ENCODE measurements at places on chromosomes 16 and 17. TPM values are rescaled to one million over a fixed set of nuclear protein-coding genes. Genes with fewer than 3 reads are reported as not detected.

DNA sequence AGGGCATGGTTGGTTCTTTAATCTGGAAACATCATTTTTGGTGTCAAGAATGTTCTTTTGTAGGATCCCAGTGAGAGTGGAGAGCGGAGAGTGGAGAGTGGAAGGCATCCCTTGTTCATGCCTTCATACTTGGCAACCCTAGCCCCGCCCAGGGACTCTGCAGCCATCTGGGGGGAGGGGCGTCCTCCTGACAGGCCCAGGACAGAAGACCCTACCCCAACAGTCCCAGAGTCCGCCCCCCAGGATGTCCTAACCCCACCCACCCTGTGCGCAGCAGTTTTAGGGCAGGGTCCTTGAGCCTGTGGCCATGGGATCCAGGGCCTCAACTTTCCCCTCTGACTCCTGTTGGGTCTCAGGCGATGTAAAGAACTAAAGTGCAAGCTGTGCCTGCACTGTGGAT, 4.5 kb downstream of the SLC26A11 start:
- DNase-seq: no peak

GRCh38 chr17:33725675-33726271, 432.7 kb upstream of the ASIC2 start:
- DNase-seq: peak; percentile 31

Gene HBZ
- total RNA-seq: not detected

Gene ARHGAP27
- total RNA-seq: 134 TPM

Gene SRCIN1
- total RNA-seq: 1.8 TPM

Gene NPIPA8
- not detected for total RNA-seq

Gene KRTAP9-7
- total RNA-seq: not detected

DNA sequence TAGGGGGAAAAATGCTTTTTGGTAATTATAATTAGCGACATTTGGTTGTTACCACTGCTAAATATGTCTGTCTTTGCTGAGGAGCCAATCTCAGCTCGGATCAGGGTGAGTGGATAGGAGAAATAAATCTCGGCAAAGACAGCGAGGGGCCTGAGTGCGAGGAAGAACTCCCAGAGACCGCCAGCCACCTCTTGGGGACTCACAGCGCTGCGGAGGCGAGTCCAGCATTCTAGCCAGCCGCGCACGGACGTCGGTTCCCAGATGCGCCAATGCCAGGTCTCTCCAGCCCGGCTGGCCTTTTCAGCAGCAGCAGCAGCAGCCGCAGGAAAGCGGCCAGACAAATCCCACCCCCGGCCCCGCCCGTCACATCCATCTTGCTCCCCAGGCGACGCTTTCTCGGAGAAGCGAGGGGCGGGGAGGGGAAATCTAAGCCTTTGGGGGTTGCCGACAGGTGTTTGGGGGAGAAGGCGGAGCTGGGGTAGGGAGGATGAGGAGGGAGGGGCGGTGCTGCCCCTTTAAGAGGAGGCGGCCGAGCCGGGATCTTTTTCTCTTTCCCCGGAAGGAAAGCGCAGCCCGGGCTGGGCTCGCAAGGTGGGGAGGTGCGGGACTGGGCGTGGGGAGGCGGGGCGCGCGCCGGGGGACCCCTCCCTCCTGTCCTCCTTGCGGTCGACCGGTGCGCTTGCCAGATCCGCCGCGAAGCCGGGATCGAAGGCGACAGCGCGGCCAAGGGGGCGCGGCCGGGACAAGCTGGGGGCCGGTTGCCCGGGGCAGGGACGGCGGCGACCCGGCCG, at the start of gene ITGA3:
TSS of gene ITGA3 (plus strand) at position 685 of the 791 bp plus-strand sequence. CDS start 330 bp downstream, outside the sequence.
- DNase-seq: peak; percentile 98

DNA sequence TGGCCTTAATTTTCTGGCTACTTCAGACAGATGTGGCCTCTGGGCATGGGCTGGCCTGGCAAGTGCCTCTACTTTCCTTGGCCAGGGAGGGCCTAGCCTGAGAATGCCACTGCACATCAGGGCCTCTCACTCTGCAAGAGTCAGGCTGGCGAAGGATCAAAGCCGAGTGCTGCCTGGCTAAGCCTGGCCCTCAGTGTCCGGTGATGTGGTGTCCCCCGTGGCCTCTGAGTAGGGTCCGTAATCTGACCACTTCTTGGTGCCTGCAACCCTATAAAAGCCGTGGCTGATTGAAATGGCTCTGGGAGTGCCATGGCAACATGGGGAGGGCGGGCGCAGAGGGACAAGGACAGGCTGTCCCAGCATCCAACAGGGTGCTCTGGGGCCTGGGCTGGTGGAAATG, 30.2 kb downstream of the TBX4 start:
- no peak for DNase-seq

DNA sequence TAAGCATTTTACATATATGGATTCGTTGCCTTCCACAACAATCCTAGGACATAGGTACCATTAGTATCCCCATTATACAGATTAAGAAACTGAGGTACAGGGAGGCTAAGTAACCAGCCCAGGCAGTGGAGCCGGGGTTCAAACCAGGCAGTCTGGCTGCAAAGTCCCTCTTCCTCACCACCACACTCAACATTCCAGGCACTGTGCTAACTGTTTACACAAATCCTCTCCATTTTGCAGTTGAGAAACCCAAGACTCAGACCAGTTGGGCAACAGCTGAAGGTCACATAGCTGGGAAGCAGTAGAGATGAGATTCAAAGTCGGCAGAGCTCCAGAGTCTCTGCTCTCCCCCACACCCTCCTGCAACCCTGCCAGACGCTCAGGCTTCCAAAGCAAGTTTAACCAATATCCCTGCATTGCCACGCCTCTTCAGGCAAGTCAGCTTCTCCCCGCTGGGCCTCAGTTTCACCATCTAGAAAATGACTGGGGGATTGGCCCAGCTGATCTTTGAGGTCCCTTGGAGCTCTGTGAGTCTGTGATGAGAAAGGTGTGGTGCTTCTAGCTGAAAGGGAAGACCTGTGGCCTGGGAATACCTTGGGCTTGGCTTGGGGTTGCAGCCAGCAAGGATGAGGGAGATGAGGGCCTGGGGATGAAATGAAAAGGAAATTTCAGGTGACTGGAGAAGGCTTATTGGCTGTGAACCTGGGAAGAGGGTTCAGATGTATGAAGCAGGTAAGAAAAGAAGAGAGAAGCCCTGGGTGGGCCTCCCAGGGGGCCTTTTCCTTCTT, 14.0 kb downstream of the CCR7 start:
- peak; percentile 55 for DNase-seq

DNA sequence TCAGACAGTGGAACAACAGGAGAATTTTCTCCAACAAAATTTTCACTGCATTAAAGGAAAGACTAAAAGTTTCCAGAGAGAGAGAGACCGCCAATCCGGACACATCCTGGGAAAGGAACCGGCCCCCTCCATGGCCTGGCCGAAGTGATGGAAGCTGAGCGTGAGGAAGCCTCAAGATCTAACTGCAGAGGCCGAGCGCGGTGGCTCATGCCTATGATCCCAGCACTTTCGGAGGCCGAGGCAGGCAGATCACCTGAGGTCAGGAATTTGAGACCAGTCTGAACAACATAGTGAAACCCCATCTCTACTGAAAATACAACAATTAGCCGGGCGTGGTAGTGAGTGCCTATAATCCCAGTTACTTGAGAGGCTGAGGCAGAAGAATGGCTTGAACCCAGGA, 3.9 kb downstream of the CTRB2 start:
- no peak for DNase-seq

- no peak for DNase-seq
Observed at GRCh38 chr16:83541231-83541630, 266.5 kb upstream of the HSBP1 start.

DNA sequence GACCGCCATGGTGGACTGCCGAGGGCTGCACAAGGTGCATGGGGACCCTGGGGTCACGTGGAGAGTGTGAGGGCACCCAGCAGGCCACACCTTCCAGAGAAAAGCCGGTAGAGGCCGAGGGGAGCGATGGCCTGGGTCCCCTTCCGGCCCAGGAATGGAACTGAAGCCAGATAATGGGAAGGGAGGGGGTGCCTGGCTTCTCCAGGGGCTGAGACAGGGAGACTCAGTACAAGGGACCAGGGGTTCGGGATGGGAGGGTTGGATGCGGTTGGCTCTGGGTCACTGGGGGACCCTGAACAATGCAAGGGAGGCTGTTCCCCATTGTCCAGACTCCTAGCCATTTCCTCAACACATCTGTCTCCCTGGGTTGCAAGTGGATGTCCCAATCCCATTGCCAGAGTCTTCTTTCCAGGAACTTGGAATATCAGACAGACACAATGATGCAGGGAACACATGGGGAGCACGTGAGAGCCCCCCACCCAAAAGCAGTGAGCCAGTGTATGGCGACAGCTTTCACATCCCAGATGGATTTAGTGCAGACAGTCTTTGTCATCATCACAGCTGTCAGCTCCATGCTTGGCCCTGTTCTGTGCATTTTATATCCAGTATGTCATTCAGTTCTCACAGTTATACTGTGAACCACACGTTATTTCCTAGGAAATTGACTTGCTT, 23.6 kb upstream of the DNAI2 start:
- DNase-seq: no peak

DNA sequence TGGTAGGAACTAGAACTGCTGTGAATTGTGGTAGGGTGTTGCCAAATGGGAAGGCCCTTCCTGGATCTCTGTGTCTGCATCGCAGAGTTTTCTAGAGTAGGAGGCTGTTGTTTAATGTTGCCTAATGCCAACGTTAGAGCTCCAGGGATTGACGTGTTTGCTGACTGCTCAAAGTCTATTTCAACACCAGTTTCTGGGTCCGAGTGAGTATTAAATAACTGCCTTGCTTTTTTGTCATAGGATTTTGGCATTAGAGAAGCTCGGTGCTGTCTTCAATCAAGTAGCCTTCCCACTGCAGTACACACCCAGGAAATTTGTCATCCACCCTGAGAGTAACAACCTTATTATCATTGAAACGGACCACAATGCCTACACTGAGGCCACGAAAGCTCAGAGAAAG, 40.0 kb downstream of the SF3B3 start:
- no peak for DNase-seq

GRCh38 chr17:30477774-30478115, 537 bp downstream of the GOSR1 start:
- DNase-seq: no peak

- DNase-seq: no peak
Observed at GRCh38 chr17:45363498-45363897, 46.7 kb upstream of the MAP3K14 start.

DNA sequence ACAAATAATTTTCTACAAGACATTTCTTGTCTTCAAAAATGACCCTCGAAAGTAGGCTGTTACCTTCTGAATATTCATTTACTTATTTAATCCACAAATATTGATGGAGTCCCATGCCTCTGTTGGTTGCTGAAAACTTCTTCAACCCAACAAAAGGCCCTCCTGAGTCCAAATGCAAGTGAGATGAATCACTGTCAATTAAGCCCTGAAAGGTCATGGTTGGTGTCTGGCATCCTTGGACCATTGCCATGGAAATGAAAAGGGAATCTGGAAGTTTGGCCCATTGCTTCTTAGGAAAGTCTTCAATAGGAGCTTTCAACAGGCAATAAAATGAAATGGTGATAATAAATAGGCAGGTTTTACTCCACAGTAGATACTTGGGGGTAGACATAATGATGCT, 364.7 kb upstream of the DYNLRB2 start:
- no peak for DNase-seq

DNA sequence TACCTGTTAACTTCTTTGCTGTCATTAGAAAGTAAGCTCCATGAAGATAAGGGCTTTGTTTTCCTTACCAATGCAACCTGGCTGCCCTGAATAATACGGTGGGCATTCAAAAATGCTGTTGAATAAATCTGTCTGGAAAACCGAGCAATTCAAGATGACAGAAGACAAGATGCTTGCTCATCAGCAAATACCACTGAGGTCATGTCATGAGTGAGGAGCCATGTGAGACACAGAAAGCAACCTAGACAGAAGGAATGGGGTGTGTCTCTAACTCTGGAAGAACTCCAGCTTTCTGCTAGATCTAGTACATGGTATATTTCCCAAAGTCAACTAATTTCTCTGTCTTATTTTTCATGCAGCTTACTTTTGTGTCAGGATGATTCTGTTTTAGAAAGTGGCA, 64.2 kb downstream of the STH start:
- peak; percentile 86 for DNase-seq

DNA sequence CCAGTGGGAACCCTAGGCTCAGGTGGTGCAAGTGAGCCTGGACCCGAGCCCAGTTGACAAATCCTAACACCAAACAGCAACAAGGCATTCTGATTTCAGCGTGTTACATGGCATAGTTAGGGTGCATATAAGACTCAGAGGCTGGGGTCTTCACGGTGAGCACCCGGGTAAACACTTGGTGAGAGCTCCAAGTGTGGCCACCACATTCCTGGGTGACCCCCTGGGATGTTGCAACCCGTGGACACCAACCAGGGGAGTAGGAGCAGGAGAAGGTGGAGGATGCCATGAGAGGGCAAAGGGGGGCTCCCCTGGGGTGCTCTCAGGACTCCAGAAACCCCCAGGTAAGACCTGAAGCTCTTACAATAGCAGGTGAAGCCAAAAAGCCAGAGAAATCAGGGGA, 69.9 kb upstream of the CDH5 start:
- DNase-seq: no peak

DNA sequence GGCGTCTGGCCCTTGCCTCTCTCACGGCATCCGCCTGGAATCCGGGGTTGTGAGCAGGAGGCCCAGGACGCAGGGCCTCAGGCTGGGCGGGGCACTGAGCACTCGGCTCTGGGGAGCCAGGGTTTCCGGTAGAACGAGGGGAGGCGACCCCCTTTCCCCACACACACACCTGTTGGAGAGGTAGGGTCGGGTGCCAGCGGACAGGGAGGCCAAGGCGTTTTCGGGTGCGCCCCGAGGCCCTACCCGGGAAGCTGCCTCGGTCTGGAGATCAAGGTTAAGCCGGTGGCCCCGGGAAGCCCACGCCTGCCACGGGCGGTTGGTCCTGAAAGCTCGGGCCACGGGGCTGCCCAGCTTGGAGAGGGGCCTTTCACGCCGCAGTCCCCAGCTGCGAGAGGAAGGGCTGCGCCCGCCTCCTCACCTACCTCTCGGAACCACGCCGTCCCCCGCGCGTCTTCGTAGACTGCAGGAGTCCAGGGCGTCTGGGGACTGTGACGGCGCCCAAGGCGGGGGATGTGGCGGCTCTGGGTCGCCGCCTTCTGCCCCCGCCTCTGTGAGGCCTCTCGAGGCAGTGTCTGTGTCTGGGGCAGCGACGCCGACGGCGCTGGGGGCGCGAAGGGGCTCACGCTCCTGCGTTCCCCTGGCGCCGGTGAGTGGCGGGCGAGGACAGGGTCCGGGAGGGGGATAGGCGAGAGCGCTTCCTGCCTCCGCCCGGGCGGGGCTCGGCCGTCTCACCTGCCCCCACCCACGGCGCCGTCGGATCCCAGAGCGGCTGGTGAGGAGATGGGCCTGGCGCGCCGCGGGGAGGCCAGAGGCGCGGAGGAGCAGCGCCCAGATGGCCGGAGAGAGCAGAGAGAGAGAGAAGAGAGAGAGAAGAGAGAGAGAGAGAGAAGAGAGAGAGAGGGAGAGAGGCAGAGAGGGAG, 20.3 kb upstream of the HOXB9 start:
- DNase-seq: no peak

- peak; percentile 62 for DNase-seq
Observed at GRCh38 chr17:59361386-59361785, 29.9 kb downstream of the YPEL2 start.

Gene OR3A3
- total RNA-seq: not detected

GRCh38 chr16:57192146-57192545, 6.0 kb downstream of the RSPRY1 start:
- DNase-seq: no peak

Gene TPSG1
- total RNA-seq: not detected

- DNase-seq: no peak
Observed at GRCh38 chr17:50832864-50833381, 2.5 kb upstream of the WFIKKN2 start.

GRCh38 chr17:49565948-49566491, 9.7 kb upstream of the NXPH3 start:
- peak; percentile 46 for DNase-seq
